ENCODE measurements at places on chromosomes 6 and 20. TPM values are rescaled to one million over a fixed set of nuclear protein-coding genes. Genes with fewer than 3 reads are reported as not detected.

The PROKR2 gene
- total RNA-seq: not detected

The LPA gene
- total RNA-seq: not detected

The OR2H2 gene
- total RNA-seq: not detected

- DNase-seq: peak; percentile 76
Observed at GRCh38 chr6:112289038-112289566, 34.7 kb upstream of the LAMA4 start.

GRCh38 chr6:166382933-166383801 lies at the start of gene MPC1:
Gene MPC1 (minus strand): TSS chr6:166382940. CDS start chr6:166382876, 64 bp downstream.
- DNase-seq: peak; percentile 98

DNA sequence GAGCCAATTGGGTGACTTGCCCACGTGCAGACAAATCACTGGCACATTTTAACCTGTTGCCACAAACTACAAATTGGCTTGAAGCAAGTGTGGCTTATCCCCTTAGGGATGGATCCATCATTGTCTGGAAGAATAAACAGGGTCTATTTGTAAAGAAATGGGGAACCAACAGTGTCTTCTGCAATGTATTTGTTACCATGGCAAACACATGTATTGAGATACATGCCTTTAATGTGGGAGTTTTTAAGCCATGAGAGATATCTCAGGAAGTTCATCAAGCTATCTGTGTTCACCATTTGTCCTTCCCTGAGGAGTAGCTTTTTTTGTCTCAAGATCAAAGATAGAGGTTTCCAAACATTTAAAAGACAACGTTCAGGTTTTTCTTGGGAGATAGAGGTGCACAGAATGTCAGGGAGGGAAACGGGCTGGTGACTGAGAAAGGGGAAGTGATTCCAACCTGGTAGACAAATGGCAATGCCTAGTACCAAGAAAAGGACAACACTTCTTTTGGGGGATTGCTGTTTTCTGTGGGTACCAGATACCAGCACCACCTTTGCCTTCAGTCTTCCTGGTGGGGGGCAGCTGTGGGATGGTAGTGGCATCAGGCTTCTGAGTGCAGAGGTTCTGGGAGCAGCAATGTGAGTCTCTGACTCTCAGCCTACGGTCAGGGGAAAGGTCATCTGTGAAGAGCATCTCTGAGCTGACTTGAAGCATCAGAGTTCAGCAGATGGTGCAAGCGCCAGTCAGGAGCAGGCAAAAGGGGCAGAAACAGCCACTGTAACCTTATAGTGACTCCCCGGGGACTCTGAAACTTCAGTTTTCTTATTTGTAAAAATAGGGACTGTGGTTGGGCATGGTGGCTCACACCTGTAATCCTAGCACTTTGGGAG lies 20.1 kb upstream of the BCAS1 start:
- no peak for DNase-seq
